ENCODE measurements at places on chromosomes 4 and X.

GRCh38 chrX:109489174-109489573 lies 7.3 kb upstream of the GUCY2F start:
- DNase-seq = no peak

- no peak for DNase-seq
These were observed 65.7 kb upstream of the TTC29 start for GRCh38 chr4:147011411-147011810.

DNA sequence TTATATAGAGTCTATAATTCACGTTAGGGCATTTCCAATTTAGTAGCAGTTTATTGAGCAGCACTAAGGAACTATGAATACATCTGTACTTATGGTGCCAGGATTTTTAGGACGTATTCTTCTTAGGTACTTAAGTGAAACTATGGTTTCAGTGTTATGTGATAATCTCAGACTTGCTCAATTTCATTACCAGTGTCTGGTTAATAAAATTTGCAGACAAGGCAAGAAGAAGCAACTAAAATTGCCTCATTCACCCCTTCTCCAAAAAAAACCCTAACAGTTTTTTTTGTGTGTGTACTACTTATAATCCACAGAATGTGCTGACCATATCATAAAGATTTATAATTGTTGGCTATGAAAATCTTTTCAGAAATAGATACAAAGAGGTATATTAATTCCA lies 6.0 kb upstream of the CXCL10 start:
- DNase-seq = no peak

DNA sequence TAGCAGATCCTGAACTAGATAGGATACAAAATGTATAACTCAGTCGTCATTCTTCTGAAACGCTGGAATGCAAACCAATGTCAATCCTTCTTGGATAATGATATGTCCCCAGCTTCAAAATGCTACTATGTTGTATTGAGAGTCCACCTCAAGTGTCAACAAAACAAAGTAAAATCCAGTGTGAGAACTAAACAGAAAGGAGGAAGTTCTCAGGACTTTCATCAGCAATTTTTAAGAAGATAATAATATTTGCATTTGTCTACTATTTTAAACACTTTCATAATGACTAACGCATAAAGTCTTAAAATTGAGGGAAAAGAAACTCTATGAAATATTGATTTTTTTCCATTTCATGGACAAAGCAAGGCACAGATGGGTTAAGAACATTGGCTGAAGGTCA lies 36.3 kb downstream of the SOD3 start:
- DNase-seq = no peak

- DNase-seq = no peak
These were observed 109.2 kb downstream of the PSAPL1 start for GRCh38 chr4:7325541-7325940.

GRCh38 chr4:177322266-177322665 lies 12.6 kb downstream of the NEIL3 start:
- no peak for DNase-seq

DNA sequence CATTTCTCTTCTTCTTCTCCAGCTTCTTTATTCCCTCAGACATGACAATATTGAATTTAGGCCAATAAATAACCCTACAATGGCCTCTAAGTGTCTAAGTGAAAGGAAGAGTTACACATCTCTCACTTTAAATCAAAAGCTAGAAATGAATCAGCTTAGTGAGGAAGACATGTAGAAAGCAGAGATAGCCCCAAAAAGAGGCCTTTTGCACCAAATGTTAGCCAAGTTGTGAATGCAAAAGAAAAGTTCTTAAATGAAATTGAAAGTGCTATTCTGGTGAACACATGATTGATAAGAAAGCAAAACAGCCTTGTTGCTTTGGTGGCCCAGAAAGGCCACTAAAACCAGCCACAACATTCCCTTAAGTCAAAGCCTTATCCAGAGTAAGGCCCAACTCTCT lies 146.2 kb upstream of the HHIP start:
- no peak for DNase-seq

DNA sequence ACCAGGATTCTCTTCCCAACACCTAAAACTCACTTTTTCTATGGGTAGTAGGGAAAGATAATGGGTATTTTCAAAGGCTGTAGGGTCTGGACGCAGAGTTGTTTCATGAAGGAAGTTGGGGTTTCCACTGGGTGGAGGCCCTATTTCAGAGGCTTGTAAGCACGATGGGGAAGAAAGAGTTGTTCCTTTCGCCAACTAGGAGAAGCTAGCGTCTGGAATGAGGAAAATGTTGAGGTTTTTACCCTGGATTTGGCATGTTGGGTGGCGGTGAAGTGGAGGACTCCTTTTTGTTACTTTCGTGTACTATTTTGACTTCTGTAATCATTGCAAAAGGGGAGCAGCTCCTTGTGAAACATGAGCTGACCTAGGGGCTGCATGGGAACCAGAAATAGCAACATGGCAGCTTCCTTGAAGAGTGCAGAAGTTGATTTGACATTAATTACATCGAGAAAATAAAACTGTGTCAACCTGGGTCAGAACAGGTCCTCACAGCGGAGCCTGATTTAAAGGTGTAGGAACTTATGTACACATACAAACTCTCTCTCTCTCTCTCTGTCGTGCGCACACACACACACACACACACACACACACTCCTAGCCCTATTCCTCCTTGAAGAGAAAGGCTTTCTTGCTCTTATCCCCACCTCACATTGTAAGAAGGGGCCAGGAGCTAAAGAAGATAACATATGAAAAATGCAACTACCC lies 19.1 kb downstream of the VSIG4 start:
- no peak for DNase-seq

GRCh38 chrX:1468250-1468772 lies 15.6 kb upstream of the ASMTL start:
- DNase-seq = peak; percentile 50

- DNase-seq = no peak
These were observed 46.6 kb upstream of the CDX4 start for GRCh38 chrX:73400136-73400748.

DNA sequence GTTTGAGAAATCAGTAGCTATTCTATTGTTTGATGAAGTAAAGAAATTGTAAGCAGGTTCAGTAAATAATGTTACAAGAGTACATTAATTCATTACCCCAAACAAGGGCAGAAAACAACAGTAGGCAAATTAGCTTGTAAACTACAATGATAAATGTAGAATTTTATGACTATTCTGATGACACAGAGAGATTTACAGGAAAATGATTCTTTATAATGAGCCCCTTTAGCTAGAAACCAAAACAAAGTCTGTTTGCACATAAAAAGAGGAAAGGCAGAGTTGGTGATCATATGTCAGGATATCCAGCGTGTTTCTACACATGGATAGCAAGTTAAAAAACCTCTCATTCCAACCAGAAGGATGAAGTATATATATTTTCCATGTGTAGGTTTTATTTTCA lies 204.8 kb downstream of the CFAP299 start:
- no peak for DNase-seq

DNA sequence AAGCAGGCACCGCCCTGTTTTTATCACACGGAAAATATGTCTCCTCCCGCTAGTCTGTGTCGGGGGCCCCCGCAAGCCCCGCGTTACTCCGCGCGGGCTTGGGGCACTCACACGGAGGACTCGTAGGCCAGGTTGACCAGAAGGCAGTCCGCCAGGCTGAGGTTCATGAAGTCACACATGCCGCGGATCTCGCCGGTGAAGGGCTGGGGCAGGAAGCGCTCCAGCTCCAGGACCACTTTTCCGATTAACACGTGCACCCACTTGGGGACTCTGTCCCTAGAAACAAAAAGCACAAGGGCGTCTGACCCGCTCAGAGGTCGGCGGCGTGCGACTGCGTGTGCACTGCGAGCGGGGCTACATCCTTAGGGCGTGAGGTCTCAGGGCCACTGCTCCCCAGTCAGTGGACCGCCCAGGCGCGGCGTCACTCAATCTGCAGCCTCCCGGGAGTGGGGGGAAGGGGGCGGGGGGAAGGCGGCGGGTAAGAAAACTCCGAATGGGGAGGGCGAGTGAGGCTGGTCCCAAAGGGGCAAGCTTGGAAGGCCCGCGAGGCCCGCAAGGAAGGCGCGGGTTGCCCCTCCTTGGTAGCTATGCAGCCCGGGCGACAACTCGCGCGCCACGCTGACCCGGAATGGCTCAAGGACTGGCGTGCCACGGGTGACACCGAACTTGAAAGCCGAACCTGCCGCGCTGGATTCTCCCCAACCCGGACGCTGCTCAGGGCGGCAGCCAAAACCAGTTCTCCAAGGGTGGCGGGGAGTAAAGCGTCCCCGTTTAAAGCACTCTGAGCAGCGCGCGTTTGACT lies 722 bp downstream of the NAAA start:
- DNase-seq = peak; percentile 57

GRCh38 chr4:42566835-42567234 lies 90.1 kb downstream of the ATP8A1 start:
- DNase-seq = no peak

DNA sequence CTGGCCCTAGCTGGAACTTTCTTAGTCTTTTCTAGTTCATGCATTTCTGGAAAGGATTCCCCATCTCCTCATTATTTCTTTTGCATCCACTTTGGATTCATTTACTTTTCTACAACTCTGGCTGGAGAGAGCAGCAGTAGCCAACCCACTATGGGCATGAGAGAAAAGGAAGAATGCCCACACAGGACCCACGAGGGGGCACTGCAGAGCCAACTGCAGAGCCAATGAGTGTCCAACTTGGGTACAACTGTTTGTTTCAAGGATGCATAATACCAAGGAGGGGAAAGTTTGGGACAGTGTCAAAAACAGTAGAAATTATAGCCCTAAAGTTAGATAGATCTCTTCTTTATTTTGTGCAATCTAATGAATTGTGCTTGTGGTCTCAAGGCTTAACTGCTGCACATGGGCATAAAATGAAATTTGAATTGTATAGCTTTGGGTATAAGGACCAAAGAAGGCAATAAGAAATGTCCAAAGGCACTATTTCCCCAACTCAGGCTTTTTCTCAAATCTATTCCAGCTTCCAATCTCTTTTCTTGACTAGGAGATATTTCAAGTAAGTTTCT lies 230.6 kb downstream of the NSUN7 start:
- no peak for DNase-seq

GRCh38 chr4:121551271-121551670 lies 145.5 kb downstream of the ANXA5 start:
- peak; percentile 14 for DNase-seq

DNA sequence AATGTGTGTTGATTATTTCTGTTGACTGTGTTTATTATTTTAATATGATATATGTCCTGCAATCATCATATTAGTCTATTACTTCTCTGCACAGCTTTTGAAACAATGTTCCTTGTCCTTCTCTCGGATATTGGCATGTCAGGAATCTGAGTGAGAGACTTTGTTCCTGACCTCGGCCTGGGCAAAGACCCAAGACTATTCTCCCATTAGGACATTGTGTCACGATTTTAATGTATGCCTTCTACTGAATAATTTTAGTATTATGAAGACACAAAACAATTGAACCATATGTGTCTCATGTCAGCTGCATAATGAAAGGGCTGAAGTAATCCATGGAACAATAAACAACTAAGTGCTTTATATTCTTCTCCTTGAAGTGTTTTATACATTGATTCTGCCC lies 580.8 kb upstream of the TENM3 start:
- peak; percentile 87 for DNase-seq

- no peak for DNase-seq
These were observed 149.9 kb upstream of the SLC4A4 start for GRCh38 chr4:71188951-71189350.

- peak; percentile 83 for DNase-seq
These were observed 116.3 kb downstream of the SHROOM4 start for GRCh38 chrX:50697691-50698090.

DNA sequence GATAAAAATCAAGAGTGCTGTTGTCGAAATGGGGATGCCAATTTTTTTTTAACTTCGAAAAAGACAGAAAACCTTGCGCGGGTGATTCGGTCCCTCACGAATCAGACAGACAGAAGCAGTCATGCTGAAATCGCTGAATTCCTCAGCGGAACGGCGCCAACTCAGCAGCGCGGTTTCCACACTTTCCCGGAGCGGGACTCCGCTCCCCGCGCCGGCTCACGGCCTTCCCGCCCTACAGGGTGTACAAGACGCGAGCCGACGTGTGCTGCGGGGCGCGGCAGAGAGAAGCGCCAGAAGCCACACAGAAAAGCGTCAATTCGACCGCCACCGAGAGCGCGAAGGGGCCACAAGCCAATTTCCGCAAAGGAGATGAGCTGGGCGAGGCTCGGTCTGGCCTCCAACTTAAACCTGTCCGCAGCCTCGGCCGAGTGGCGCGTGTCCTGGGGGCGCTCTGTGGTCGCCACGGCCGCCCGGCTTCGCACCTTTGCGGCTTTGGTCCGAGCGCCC lies 1.3 kb downstream of the NEXMIF start:
- peak; percentile 1 for DNase-seq

- no peak for DNase-seq
These were observed 379.5 kb upstream of the GALNTL6 start for GRCh38 chr4:171433674-171434073.

- peak; percentile 52 for DNase-seq
These were observed 5.5 kb upstream of the TLR10 start for GRCh38 chr4:38788317-38788716.

- peak; percentile 76 for DNase-seq
These were observed 124.3 kb downstream of the ADGRA3 start for GRCh38 chr4:22391551-22391950.

- no peak for DNase-seq
These were observed 62.9 kb downstream of the MAOA start for GRCh38 chrX:43718956-43719355.

DNA sequence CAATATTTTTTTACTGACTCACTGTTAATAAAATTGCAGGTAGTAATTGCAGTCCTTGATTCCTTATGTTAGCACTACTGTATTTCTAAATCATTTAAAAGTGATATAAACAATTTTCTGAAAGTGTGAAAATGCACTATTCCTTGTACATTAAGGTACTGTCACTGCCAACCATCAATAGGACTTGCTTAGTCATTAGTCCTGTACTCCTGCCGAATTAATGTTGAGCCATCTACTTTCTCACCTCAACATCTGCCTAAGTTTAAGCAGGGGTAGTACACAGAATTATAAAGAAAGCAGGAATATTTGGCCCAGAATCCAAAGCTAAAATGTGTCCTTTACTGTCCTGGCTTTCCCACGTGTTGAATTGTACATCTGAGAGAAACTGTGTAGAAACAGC lies 87.0 kb upstream of the TRPC3 start:
- DNase-seq = no peak

DNA sequence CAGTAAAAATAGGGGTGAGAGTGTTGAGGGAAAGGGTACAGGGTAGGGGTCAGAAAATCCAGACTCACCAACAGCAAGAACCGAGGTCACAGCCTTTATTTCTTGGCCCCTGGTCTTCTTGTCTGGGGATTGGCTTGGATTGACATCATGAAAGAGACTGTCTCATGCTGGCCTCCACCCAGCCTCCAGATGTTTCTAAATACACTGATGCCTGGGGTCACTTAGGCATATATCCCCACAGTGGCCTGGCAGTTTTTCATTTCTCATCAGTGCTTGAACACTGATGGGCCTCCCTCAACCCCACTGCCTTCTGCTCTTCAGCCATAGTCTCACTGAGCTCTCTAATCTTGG lies 173.9 kb downstream of the RTL9 start:
- DNase-seq = no peak

DNA sequence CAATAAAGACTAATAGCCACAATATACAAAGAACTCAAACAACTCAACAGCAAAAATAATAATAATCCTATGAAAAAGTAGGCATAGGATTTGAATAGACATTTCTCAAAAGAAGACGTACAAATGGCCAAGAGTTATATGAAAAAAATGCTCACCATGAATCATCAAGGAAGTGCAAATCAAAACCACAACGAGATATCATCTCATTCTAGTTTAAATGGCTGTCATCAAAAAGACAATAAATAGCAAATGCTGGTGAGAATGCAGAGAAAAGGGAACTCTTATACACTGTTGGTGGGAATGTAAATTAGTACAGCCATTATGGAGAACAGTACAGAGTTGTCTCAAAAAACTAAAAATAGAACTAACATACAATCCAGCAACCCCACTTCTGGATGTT lies 18.8 kb downstream of the TLR6 start:
- DNase-seq = peak; percentile 84
